ENCODE measurements at places on chromosomes 13 and 19.

GRCh38 chr19:43809762-43810696, 7.8 kb upstream of the LYPD5 start:
- peak; percentile 67 for DNase-seq

DNA sequence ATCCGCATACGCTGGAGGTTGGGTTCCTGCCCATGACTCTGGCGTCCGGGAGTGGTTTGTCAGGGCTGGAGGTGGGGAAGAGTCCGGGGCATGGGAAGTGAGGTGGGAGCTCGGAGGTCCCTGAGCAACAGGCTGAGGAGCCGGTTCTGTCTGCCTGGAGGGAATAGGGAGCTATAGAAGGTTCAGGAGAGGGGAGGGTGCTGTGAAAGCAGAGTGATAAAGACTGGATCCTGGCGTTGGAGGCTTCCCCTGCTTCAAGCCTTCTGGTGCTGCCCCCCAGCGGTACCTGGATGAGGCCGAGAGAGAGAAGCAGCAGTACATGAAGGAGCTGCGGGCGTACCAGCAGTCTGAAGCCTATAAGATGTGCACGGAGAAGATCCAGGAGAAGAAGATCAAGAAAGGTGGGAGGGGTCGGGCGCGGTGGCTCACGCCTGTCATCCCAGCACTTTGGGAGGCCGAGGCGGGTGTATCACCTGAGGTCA, 2.6 kb downstream of the HMG20B start:
- peak; percentile 23 for DNase-seq

DNA sequence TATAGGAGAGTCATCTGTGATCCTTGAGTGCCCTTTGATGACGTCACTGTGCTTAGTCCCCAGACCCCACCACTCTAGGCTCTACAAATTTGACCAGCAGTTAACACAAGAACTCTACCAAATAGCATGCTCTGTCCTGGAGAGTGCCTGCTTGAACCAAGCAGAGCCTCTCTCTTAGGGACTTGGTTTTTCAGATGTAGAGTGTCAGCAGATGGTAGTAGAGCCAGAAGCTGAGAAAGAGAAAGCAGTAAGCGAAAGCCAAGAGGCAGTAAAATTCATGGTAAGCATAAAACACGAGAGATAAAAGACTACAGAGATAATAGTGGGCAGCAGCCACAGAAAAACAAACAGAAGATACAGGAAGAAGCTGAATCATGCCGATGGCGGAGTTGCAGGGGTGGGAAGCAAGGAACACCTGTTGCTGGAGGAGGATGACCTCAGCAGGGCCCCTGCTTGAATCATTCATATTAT, 193.3 kb downstream of the SLC7A1 start:
- DNase-seq: no peak

DNA sequence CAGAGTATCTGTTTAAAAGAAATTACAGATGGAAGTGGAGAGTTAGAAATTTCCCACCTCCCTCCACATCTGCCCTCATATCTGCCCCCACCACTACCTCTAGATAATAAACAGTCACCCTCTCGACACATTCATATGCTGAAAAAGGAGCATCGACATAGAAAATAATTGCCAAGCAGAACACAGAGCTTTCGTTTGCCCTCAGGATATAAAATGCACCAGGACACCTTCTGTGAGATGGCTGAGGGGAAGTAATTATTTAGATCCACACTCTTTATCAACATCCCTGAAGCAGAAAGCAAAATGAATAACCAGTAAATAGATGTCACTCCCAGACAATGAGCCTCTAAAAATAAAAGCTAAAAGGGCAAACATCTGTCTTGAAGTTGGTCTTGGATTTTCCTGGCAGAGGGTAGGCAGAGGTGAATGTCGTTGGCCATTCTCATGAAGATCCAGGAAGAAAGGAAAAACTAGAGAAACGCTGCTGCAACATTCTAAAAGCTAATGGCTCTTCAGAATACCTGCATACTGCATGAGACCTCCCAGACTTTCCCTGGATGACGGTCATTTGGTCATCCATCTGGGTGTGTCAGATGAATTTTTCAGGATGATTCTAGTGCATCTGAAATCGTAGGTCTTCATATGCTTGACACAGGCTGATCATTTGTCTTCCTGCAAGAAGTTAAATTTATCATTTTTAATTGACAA, 527.5 kb downstream of the RFC3 start:
- no peak for DNase-seq

DNA sequence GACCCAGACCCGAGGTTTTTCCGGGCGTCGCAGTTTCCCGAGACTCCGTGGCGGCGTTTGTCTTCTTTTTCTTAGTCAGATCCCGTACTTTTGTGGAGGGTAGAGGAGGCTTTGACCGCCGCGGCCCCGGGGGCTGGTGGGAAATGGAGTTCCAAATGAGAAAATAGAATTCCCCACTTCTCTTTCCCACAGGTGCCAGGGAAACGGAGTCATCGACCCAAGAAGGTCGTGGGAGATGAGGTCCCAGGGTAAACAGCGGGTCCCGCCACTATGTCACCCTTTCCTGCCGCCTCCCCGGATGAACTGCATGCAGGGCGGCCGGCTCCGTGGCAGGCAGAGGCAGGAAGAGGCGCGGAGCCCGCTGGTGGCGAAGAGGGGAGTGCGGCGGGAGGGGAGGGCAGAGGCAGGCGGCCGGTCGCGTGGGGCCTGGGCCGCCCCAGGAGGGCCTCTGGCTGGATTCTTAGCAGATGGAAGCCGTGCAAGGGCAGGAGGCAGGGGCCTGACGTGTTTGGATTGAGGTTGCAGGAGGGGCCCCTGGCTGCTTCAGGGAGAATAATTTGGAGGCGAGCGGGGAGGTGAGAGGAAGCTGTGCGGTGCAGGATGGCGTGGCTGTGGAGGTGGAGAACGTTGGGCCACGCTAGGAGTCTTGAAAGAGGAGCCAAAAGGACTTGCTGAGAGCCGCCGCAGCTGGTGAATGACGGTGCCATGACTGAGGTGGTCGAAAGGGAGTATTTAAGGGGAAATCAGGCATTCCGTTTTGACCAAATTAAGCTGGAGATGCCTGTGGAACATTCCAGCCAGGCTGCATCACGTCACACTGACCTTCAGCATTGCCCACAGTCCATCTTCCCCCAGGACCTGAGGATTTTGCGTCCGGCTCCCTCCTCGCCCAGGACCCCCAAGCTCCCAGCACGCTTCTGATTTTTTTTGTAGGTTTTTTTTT, 11.7 kb downstream of the CYTH2 start:
- DNase-seq: peak; percentile 51

GRCh38 chr13:26780411-26780810, 19.8 kb upstream of the GPR12 start:
- DNase-seq: no peak

- DNase-seq: no peak
These were observed 9.8 kb downstream of the MCF2L start for GRCh38 chr13:112978561-112979405.

GRCh38 chr13:32731576-32731975, 145.3 kb downstream of the PDS5B start:
- DNase-seq: peak; percentile 20

DNA sequence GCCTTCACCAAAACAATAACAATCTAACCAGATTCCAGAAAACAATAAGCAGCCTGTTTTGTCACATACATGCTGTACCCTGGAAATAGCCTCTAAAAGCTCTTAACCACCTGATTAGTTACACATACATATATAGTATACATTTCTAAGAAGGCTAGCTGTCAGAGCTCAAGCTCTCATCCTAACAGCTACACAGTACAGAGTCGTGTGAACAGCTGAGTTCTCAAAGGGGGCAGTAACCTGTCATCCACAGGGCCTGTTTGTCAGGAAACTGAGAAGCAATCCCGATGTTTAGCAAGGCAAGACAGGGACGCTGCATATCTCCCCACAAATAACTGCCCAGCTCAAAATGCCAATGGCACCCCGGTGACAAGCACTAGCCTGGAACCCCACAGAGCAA, 56.9 kb downstream of the STK24 start:
- DNase-seq: no peak

DNA sequence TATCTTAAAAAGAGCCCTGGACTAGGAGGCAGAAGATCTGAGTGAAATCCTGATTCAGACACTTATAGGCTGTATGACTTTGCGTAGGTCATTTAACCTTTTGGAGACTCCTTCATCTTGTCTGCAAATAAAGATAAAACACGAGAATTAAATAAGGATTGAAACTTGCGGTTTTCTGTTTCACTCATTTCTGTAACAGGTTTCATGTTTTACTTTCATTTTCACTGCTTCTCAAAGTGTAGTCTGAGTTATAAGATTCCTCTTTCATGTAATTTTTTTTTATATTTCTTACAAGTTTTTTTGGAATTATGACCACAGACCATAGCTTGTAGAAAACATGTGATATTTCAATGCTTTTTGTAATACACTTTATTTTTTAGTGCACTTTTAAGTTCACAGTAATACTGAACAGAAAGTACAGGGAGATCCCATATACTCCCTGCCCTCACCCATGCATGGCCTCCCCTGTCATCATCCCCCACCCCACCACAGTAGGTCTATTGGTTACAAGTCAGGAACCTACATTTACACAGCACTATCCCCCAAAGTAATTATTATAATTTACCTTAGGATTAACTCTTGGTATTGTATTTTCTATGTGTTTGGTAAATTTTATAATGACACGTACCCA, 174.6 kb downstream of the ITGBL1 start:
- DNase-seq: peak; percentile 45

DNA sequence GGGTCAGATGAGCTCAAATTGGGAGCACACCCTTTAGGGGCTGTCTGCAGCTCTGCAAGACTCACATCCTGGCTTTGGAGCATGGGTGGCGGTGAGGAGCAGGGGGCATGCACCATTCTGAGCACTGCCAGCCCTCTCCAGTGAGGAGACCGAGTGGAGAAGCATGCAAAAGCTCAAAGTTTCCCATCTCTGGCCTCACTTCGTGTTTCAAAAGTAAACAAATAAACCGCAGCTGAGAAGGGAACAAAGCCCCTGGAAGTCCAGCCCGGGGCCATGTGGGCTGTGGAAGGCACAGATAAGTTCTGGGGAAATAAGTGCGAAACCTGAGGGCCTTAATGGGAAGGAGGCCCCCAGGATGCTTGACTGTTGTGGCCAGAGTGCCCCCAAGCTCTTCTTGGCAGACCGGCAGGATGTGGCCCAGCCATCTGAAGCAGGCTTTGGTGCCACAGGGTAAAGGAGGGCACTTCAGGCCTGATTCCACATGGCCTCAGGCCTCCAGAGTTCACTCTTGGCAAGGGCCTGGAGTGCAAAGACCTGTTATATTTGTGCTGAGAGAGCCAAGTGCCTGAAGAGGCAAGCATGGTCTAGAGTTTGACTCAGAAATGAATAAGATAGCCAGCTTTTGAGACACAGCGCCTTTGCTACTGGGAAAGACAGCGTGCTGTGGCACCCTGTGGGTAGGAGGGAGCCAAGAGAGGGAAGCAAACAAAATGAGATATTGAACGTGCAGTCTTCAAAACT, 1.2 kb downstream of the MEDAG start:
- DNase-seq: no peak
